T-helper 1 cell (primary cell): ENCODE measurements at places on chromosomes 1 and 21.

DNA sequence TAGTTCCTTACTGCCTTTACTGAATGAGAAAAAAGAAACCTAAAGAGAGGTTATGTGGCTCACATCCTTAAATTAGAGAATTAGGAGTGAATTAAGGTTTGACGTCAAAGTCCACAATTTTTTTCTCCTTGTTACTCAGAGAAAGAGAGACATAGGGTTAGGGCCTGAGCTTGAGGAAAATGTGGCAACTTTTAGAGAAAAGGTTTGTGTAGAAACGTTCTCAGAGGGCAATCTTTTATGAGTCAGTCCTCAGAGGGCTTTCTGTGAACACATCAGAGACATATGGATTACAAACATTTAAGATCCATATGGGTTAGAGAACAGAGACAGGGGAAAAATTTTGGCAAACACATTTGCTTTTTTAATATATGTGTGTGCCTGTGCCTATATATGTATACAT, 242.8 kb downstream of the TGFB2 start:
- DNase-seq: no peak

- no peak for DNase-seq
These were observed 6.2 kb upstream of the TEX35 start for GRCh38 chr1:178506669-178507068.

GRCh38 chr1:5682626-5683225, 309.5 kb downstream of the NPHP4 start:
- no peak for DNase-seq

DNA sequence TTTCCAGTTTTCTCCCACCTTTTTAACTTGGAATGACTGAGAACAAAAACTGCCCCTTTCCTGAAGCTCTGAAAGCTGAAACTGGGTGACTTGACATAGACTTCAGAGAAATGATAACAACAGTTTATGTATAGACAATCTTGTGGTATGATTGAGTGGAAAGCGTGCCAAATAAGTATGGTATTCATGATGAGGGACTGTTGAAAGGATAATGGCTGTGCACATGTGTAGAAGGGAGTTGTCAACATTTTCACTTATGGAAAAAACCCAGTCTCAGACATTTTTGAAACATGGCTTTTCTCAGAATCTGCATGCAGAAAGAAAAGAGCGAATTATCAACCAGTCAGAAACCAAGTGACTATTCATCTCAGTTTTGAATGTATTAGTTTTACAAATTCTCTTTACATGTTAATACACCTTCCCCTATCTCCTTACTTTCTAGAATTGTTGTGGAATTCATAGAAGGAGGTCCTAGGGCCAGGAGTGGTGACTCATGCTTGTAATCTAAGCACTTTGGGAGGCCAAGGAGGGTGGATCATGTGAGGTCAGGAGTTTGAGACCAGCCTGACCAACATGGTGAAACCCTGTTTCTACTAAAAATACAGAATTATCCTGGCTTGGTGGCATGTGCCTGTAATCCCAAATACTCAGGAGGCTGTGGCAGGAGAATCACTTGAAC, 261.2 kb downstream of the S1PR1 start:
- no peak for DNase-seq

- no peak for DNase-seq
These were observed 86.7 kb upstream of the TLR5 start for GRCh38 chr1:223229756-223230155.

GRCh38 chr1:8962812-8963530, 17.3 kb downstream of the CA6 start:
- no peak for DNase-seq

DNA sequence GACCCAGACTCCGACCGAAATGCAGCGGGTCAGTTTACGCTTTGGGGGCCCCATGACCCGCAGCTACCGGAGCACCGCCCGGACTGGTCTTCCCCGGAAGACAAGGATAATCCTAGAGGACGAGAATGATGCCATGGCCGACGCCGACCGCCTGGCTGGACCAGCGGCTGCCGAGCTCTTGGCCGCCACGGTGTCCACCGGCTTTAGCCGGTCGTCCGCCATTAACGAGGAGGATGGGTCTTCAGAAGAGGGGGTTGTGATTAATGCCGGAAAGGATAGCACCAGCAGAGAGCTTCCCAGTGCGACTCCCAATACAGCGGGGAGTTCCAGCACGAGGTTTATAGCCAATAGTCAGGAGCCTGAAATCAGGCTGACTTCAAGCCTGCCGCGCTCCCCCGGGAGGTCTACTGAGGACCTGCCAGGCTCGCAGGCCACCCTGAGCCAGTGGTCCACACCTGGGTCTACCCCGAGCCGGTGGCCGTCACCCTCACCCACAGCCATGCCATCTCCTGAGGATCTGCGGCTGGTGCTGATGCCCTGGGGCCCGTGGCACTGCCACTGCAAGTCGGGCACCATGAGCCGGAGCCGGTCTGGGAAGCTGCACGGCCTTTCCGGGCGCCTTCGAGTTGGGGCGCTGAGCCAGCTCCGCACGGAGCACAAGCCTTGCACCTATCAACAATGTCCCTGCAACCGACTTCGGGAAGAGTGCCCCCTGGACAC, 534 bp downstream of the C1orf56 start:
- peak; percentile 39 for DNase-seq

GRCh38 chr21:37072988-37073416, at the start of the genes PIGP and TTC3:
TSS of gene PIGP (minus strand) at chr21:37073071. CDS start at chr21:37072515, 556 bp downstream.
TSS of gene TTC3 (plus strand) at chr21:37073254. CDS start at chr21:37087258, 14,004 bp downstream.
- DNase-seq: peak; percentile 93

GRCh38 chr1:207205614-207206061, 101.6 kb downstream of the C4BPA start:
- no peak for DNase-seq
